ENCODE measurements at places on chromosomes 4 and X.

- no peak for DNase-seq
Observed at GRCh38 chr4:111399623-111400022, 745.6 kb upstream of the FAM241A start.

- DNase-seq, result no peak
Observed at GRCh38 chr4:119570401-119570800, 58.2 kb downstream of the PDE5A start.

GRCh38 chr4:166198516-166199310 is 325.7 kb downstream of the TLL1 start:
- DNase-seq, result no peak

DNA sequence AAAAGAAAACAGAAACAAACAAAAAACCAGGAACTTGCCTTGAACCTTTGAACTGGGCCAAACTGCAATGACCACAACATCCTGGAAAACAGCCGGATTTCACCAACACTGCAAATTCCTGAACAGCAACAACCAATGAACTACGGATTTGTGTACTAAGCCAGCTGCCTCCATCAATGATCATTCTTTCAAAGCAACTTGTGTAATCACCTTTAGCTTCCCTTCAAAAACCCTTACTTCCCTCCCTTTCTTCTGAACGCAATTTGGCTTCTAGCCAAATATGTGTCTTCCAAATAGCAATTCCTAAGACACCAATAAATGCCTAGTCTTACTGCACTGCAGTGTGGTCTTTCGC is 98.5 kb upstream of the FAM47C start:
- no peak for DNase-seq

GRCh38 chr4:139917896-139918295 is 236.1 kb downstream of the MAML3 start:
- no peak for DNase-seq

DNA sequence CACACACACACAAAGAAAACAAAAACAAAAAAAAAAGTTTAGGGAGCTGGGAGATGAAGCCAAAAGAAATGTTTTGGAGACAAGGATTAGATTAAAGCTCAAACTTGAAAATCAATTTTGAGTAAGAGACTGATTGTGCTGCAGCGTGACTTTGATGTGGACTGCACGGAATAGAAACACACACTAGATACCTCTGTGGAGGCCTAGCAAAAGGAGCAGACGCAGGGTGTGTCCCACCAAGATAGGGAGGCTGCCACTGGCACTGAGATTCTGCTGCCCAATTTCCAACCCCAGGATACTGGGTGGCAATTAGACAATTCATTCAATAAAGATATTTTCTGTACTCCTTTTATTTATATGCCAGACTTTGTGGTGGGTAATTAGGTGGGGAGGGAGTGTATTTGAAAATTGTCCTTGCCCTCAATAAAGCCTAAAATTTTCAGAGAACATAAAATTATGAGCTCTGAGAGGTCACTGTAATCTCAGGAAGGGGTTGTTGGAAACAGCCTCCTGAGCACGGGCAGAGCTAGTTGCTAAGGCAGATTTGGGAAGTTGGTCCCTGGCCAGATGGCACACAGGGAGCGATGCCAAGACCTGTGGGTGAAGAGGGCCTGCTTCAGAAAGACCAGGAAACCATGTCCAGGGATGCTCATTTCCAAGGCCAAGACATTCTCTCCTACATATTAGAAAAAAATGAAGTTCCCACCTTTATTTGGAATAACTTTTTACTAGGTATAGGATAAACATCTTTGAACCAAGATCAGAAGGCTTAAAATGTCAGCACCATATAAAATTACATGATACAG is 1.9 kb upstream of the PPP3CA start:
- DNase-seq, result no peak

- no peak for DNase-seq
Observed at GRCh38 chrX:12979616-12980015, 4.7 kb downstream of the TMSB4X start.

DNA sequence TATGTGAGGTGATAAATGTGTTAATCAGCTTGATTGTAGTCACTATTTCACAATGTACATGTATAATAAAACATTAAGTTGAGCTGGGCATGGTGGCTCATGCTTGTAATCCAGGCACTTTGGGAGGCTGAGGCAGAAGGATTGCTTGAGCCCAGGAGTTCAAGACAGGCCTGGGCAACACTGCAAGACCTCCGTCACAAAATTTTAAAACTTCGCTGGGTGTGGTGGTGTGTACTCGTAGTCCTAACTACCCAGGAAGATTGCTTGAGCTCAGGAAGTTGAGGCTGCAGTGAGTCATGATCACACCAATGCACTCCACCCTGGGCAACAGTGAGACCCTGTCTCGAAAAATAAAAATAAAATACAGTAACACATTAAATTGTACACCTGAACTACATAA is 20.1 kb downstream of the LYAR start:
- DNase-seq, result no peak

- DNase-seq, result no peak
Observed at GRCh38 chrX:45709381-45709780, 508.7 kb upstream of the DIPK2B start.

Measured in stimulated activated CD8-positive, alpha-beta memory T cell treated with anti-CD3 and anti-CD28 coated beads, Interleukin-7, amount 100 ng/mL, for 1 hour (primary cell).